ENCODE measurements at places on chromosomes 2 and 18. TPM values are rescaled to one million over a fixed set of nuclear protein-coding genes. Genes with fewer than 3 reads are reported as not detected.

- DNase-seq = no peak
These were observed 7.1 kb upstream of the KLF11 start for GRCh38 chr2:10036095-10036884.

DNA sequence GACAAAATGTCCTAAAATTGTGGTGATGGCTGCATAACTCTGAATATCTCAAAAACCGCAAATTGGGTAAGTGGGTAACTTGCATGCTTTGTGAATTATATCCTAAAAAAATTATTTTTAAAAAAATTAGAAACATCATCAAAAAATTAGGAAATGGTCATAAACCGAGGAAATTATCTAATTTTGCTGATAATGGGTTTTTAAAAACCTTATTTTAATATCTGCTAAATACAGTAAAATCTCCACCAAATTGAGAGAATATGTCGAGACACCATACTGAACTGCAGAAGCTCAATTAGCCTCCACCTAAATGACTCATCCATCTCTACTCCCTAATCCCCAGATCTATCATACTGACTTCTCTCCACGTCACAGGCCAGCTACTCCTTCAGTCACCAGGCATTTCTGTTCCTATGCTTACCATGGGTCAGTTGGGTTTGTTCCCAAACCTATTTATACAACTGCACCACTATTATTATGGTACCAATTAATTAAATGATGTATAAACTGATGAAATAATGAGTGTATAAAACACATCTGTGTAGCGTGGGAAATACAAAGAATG, 36.1 kb downstream of the SPIRE1 start:
- DNase-seq = no peak

GPBAR1 gene
- 0.07 TPM for total RNA-seq

TMEM247 gene
- total RNA-seq = not detected

FAM237A gene
- not detected for total RNA-seq
